Esophagus squamous epithelium (tissue), 5 donors: ENCODE measurements at places on chromosomes 4 and X.

GRCh38 chr4:184348311-184349233 is 125.8 kb downstream of the IRF2 start:
- DNase-seq = no peak

DNA sequence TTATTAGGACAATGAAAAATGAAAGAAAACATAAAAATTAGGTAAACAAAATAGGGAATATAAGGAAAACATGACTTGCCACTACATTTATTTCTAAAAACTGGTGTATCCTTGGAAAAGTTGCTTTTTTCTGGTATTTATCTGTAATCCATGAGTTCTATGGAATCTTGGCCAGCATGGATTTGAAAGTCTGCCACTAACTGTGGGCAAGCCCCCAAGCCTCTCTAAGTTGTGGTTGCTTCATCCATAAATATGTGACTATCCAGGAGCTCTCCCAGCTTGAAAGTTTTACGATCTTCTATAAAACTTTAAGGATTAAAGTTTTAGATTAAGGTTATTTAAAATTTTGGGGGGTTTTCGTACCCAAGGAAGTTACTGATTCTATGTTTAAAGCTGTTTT is 21.8 kb downstream of the RPS6KA3 start:
- DNase-seq = no peak

DNA sequence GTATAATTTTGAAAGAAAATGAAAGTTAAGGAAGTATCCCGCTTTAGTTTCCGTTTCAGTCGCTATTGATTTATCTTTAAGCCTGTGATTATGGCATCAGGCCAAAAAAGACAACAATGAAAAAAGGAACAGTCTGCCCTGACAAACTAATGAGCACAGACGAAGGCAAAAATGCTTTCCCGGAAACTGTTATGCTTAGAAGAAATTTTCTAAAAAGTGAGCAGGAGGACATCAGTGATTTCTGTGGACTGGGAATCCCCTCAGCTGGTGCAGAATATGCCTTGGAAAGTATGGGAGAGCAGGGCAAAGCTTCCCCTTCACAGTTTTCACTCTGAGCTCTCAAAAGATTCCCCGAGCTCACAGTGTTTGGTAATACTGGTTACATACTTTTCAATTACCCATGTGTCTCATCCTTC is 5.1 kb upstream of the CXCL10 start:
- no peak for DNase-seq

- DNase-seq = no peak
Observed at GRCh38 chrX:119455264-119455663, 13.0 kb upstream of the SLC25A5 start.

GRCh38 chr4:121375262-121375661 is 5.6 kb downstream of the QRFPR start:
- DNase-seq = no peak
